Midbrain (tissue), 1 donor: ENCODE measurements at places on chromosomes 2 and 18.

GRCh38 chr2:204226305-204226880, 289.8 kb downstream of the ICOS start:
- no peak for DNase-seq

GRCh38 chr2:218186355-218186766, 19.6 kb upstream of the CXCR1 start:
- peak; percentile 26 for DNase-seq

DNA sequence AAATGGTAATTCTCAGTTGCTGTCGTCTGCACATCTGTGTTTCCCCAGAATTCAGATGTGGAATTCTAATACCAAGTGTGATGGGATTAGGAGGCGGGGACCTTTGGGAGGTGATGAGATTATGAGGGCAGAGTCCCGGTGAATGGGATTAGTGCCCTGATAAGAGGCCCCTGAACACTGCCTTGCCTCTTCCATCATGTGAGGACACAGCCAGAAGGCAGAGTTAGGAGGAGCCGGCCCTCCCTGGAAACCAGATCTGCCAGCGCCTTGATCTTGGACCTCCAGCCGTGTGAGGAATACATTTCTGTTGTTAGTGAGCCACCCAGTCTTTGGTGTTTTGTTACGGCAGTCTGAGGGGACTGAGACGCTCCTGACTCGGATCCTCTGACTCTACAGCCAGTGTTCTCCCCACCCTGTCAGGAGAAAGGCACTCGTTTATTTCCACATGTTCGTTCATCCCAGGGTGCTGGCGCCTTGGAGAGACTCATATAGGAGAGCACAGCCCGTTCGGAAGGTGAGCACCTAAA, 395.0 kb downstream of the ZNF516 start:
- no peak for DNase-seq

GRCh38 chr18:6269660-6270332, 144.9 kb downstream of the L3MBTL4 start:
- DNase-seq: no peak

DNA sequence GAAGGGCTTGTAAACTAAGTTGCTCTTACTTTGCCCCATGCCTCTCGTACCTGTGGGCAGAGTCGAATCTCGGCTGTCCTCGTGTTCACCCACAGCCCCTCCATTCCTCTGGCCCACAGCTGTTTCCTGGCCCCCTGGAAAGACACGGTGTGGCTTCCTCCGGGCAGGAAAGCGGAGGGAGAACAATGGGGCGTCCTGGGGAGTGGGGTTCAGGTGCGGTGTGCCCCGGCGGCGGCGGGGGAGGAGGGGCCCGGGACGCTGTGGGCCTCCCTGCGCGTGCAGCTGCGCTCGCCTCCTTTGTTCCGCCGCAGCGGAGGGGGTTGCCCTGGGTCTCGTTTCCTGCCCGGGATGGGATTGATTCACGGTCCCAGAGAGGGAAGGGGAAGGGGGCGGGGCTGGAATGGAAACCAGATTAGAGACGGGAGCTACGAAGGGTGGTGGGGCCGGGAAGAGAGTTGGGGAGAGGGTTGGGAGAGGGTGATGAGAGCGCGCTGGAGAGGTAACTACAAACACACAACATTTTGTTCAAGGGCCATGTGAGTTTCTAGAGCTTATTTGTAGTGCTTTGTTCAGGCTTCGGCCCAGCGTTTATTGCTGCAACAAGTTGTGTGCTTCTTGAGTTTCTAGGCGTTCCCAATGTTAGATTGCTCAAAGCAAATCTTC, 796 bp downstream of the MYO1B start:
- DNase-seq: no peak

- no peak for DNase-seq
Measured at GRCh38 chr2:150981826-150982225, 279.8 kb downstream of the RBM43 start.

DNA sequence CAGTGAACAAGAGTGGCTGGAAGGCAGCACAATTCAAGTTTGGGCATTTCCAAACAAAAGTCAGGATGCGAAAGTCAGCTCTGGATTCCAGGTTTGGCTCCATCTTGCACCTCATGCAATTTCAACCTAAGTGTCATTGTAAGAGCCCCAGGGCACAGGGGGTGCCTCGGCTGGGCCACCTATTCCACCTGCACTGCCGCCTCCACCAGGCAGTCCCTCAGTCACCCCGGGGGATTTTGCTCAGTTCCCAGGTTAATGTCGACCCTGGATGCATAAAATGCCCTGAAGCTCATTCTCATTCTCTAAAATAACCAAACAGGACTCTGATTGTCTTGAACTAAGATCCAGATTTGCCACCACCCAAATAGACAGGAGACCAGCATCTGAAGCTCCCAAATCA, 77.6 kb downstream of the EDAR start:
- no peak for DNase-seq

GRCh38 chr2:217797165-217797564, 205.6 kb downstream of the TNS1 start:
- DNase-seq: no peak

- DNase-seq: no peak
Measured at GRCh38 chr18:68922392-68922791, 124.5 kb downstream of the CCDC102B start.

DNA sequence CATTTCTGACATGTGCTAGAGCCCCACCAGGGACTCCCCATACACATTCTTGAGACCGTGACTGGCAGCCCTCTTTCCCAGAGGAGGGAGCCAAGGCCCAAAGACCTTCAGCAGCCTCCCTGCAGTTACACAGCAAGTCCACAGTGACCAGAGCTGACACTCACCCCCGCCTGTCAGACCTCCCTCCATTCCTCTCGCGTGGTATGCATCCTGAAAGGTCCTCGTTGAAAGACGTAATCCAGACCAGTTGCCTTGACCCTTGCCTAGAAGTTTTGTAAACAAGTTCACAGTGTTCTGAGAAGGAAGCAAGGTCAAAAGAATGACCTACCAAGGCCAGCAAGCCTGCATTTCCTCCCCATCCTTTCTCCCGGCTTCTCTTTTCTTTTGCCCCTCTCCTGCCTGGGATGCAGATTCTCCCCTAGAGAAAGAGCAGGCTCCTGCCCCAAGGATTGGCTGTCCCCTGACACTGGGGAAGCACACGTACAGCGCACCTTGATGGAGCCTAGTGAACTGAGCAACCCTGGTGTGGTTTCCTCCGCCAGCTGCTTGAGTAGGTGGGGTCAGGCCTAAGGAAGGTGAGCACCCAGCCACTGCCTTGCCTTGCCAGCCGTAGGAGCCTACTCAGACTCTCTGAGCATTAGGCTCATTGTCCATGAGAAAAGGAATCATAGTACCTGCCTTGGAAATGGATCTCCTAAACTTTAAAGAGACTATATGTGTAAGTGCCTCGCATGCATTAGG, 18.3 kb downstream of the TRIB2 start:
- no peak for DNase-seq

GRCh38 chr2:57698935-57699449, 347.6 kb upstream of the VRK2 start:
- DNase-seq: no peak

- no peak for DNase-seq
Measured at GRCh38 chr2:24330161-24330560, 30.2 kb downstream of the ITSN2 start.

- DNase-seq: peak; percentile 33
Measured at GRCh38 chr2:16613539-16614011, 52.1 kb downstream of the CYRIA start.

DNA sequence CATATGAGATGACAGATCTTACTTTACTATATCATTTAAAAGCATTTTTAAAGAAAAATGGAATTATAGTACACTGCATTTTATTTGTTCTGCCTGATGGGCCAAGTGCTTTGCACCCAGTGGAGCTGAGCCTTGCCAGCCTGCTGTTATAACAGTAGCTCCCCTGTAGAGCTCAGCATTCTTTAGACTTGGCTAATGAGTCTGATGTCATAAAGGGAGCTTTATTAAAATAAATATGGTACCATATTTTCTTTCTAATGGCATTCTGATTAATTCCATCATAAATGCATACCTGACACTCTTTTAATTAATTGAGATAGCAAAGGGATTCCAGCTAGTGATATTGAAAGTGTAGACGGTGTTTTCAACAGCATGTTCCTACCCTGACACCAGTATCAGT, 40.7 kb downstream of the PARD3B start:
- DNase-seq: no peak

DNA sequence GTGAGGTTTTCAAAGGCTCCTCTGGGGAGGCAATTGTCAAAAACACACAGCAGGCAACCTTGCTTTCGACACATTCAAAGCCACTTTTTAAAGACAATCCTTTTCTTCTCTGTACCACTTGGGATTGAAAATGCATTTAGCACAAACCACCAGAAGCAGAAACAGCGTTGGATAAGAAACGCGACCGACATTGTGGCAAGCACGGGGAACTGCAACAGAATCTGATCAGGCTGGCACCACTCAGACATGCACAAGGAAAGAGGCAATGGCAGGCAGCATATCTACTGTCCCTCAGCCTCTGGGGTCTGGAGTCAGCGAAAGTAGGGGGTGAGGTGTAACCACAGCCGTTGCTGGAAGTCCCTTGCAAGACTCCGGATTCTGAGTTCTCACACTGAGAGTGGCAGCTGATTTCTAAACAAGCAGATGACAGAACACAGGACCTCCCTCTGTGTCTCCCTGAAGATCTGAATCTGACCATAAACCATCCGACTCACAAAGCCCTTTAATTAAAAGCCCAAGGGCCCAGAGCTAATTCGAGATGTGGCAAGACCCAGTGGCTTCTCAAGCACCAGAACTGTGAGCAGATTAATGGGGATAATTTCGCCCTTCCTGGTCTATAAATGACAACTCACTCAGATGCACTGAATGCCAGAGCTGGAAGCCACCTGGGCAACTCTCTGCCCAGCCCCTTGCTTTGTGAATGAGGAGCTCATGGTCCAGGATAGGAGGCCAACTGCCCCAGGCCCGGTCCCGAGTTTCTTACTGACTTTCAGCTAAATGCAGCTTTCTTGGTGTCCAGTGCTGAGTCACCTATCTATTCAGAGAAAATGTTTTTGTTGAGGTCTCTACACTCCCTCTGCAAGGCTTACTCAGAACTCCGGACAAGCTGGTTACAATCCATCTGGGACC, 29.6 kb downstream of the CYRIA start:
- DNase-seq: peak; percentile 53

DNA sequence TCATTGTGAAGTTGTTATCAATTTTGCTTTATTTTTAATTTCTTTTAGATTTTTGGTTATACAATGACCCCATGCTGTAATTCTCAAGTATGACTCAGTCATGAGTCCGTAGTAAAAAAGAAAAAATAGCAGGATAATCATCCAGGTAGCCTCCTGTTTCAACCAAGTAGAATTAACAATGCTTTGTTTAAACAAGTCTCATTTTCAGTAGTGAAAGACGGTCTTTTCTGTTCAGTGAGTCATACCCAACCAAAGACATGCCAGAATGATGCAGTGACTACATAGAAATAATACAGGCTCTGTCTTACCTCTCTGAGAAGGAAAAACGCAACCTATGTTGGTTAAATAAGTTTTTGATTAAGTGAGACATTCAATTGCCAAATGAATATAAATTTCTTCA, 67.8 kb upstream of the DSC1 start:
- no peak for DNase-seq

DNA sequence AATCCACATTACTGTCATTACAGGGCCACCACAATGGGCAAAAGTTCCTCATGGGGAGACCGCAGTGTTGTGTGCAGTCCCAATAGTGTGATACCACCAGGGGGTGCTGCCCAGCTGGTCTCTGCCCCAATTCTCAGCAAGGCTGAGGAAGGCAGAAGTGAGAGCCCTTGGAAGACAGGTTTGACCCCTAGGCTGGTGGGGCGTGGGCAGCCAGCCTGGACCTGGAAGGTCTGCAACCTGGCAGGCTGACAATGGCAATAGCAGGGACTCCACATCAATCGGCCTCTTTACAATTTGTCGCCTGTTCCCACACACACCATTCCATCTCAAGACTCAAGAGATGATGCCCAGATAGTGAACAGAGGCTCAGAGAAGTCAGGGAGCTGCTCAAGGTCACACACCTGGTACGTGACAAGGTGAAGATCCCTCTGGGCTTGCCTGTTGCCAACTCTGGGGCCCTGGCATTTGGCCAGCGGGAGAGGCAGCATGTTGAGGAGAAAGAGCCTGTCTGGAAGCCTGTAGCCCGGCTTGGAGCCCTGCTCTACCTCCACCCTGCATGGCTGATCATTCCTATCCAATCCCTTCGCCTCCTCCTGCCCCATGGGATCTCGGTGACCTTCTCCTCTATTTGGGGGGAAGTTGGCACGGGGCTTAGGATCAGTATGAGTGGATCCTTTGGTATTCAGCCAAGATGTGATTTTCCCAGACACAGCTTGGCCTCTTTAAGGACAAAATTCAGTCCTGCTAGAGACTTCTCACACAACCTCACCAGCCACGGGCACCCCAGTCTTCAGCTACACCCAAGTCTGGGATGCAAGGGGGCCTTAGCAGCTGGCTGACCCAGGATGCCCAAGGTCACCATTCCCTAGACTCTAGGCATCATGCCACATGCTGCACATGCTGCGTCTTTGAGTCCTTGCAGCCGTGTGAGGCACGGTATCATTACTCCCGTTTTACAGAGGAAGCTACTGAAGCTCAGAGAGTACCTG, 2.9 kb upstream of the ATOH8 start:
- peak; percentile 81 for DNase-seq

- no peak for DNase-seq
Measured at GRCh38 chr2:2930841-2931240, 446.8 kb downstream of the EIPR1 start.

DNA sequence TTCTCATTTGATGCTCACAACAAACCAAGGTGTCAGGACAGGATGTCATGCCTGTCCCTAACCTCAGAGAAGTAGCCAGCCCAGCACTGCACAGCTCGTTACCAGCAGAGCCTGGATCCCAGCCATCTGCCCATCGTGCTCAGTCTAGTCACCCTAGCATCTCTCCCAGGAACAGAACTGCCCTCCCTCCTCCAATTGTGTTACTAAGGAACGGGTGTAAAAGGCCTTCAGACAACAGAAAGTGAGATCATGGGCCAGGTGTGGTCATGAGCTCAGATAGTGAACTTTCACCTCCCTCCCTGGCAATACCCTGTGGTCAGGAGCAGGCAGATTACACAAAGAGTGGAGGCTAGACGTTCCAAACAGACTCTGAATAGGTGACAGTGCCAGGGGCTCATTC, 111.8 kb upstream of the PPP1CB start:
- no peak for DNase-seq
